Hepatic stellate cell (primary cell): ENCODE measurements at places on chromosomes 6 and 20.

GRCh38 chr20:16947479-16947878, 199.3 kb downstream of the OTOR start:
- no peak for DNase-seq

GRCh38 chr6:52550014-52550575, 26.8 kb downstream of the TRAM2 start:
- DNase-seq, result no peak

DNA sequence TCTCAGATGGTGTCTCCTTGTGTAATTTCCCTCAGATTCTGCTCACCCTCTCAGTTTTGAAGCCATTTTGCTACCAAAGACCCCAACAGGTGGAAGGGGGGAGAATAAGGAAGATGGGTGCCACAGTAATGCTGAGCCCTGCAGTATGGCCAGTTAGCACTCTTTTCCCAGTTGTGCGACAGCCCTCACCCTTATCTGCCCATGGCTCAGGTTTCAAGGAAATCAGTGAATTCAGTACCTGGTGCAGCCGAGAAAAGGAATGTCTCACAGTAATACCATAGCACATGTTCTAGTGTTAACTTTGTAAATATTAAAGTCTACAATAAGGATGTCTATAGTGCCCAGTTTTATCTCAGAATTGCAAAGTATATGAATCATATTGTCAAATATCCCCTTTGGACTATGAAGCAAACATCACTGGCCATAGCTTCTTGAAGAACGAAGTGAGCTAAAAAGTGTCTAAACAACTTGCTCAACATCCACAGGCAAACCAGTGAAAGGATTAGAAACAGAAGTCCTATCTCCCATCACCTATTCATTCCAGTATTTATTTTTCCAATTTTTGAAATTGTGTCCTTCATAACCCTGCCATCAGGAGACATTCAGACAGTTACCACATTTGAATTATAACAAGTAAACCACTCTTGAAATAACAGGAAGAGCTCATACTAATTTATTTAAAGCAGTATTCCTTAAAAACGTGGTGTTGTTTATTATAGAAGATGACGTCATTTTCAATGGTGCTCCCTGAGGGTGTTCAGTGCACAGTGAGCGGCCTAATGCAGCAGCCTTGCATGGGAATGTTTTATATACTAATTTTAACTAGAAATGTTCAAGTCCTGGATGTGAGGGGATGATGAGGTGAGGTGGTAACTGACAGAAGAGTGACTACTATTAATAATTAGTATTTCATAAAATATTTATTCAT, 366.2 kb downstream of the TFAP2A start:
- no peak for DNase-seq

GRCh38 chr6:111767752-111768430, 105.4 kb downstream of the FYN start:
- no peak for DNase-seq

- no peak for DNase-seq
Measured at GRCh38 chr6:163712566-163712961, 298.0 kb downstream of the QKI start.

- peak; percentile 36 for DNase-seq
Measured at GRCh38 chr6:130240232-130240631, 17.5 kb upstream of the SAMD3 start.
